ENCODE measurements at places on chromosomes 7 and 10.

DNA sequence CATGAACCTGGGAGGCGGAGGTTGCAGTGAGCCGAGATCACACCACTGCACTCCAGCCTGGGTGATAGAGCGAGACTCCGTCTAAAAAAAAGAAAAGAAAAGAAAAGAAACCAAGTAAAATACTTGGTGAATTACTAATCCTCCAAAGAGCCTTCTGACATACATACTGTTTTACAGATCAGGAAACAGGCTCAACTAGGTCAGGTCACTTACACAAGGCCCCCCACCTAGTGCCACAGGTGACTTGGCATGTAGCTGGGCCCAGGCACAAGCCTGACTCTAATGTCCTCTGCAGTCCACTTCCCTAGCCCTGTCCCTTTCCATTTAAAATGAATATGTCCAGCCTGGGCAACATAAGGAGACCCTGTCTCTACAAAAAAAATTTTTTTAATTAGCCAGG lies 157.0 kb downstream of the TPST1 start:
- no peak for DNase-seq

- DNase-seq = peak; percentile 14
Measured at GRCh38 chr10:127153181-127153580, 43.2 kb downstream of the INSYN2A start.

DNA sequence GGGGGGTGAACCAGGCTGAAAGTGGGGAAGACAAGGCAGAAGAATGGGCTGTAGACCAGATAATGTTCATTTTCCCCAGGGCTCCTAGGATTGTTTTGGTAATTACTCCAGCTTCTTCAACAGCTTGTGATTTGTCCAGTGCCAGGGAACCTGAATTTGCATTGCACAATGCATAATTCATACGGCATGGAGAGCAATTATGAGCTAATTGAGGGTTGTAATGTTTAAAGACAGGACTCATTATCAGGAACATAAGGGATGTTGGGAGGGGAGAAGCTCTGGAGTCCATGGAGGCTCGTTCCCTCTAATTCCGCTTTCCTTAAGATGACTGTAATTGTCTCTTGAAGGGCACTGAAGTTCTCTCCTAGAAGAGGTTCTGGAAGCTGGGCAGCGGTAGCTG lies 405.0 kb upstream of the ZMIZ1 start:
- no peak for DNase-seq

DNA sequence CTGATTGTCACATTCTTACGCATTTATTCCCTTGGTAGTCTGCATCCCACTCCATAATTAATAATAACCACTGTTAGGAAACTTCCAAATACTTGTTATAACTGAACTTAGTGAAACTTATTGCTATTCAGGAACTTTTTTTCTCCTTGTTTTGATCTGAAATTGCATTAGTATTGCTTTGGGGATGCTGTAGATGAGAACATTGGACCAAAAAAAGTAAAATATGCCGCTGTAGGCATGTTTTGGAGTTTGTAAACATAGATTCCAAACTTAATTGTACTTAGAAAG lies 1.7 kb downstream of the PPP1R9A start:
- no peak for DNase-seq

DNA sequence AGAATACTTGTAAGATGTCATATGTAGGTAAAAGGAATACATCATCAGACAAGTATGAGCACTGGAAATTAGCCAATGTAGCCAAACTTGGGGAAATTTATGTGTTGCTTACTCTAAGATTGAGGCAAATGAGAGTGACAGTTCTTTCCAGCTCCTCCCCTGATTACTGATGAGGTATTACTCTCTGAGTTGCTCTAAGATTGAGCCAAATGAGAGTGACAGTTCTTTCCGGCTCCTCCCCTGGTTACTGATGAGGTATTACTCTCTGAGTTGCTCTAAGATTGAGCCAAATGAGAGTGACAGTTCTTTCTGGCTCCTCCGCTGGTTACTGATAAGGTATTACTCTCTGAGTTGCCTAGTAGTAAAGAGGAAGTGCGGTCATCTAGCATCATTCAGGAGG lies 435.8 kb downstream of the NRG3 start:
- no peak for DNase-seq

DNA sequence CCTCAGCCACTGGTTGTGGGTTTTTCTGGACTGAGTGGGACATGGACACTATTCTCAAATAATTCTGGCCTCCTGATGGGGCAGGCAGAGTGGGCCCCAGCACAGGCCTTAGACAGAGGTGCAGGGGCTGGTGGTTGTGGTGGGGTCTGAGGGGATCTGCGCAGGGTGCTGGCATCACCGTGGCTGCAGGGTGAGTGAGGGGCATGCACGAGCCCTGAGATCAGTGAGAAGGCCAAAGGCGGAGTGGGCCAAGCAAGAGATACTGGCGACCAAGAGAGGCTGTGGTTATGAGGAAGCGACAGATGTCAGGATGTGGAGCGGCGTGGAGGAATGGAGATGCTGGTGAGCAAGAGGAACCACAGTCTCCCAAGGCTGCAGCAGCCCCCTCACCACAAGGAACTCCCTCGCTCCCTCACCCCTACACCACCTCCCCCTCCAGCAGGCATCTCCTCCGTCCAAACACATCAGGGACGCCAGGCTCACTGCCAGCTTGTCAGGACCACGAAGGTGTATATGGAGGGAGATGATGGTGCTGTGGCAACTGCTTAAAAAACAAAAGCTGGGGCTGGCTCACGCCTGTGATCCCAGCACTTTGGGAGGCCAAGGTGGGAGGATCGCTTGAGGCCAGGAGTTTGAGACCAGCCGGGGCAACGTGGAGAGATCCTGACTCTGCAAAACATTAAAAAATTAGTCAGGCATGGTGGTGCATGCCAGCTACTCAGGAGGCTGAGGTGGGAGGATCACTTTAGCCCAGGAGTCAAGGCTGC lies 9.6 kb downstream of the PRF1 start:
- no peak for DNase-seq

GRCh38 chr10:133009218-133009950 lies 67.0 kb upstream of the CFAP46 start:
- no peak for DNase-seq

DNA sequence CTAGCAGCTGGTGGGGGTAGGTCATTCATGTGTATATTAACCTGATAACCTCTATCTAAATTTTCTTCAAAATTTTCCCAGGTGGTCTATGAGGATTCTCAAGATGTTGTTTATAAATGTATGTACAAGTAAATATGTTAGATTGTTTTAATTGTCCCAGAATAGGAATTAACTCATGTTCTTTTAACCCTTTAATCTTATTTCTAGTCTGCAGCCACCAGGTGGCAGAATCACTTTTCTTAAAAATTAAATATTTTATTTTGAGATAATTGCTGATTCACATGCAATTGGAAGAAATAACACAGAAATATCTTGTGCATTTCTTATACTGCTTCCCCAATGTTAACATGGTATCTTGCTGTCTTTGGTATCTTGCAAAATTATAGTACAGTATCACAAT lies 589.5 kb downstream of the ARL4A start:
- DNase-seq = no peak
